CD4-positive, alpha-beta T cell (primary cell): ENCODE measurements at places on chromosomes 2 and 18.

DNA sequence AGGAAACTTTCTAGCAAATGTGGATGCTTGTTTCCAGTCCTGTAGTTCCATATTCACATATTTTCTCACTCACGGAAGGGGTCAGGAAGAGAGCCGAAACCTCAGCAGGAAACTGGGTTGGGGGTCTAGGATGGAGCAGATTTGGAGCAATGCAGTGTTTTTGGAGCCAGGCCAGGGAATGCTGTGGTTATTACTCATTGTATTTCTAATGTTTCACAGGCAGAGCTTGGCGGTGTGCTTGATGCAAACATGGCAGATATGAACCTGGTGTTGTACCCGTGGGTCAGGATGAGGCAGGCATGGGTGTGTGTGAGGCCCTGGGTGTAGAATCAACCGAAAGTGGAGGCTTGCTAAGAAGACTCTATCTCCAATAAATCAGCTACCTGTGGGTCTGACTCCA lies 34.6 kb upstream of the ACKR3 start:
- no peak for DNase-seq

DNA sequence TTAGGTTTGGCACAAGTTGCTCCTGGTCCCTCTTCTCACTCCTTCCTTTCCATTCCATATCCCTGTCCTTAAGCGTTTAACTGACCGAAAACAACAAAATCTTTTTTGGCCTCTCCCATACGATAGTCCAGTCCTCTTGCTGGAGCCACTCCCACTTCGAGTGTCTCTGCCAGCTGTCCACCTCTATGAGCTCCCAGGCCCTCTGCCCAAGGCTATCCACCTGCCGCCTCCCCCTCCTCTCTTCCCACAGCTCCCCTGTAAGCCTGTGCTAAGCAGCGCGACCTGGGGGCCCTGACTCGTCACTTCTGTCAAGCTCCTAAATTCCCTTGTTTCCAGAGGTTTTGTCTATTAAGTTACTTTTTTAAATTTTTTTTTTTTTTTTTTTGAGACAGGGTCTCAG lies 47.0 kb upstream of the FOSL2 start:
- DNase-seq: no peak

- no peak for DNase-seq
These were observed 47.4 kb downstream of the ITGB1BP1 start for GRCh38 chr2:9375857-9376428.

GRCh38 chr2:150167711-150168110 lies 319.8 kb downstream of the RND3 start:
- DNase-seq: no peak

GRCh38 chr2:27088634-27089033 lies 2.1 kb downstream of the KHK start:
- no peak for DNase-seq

DNA sequence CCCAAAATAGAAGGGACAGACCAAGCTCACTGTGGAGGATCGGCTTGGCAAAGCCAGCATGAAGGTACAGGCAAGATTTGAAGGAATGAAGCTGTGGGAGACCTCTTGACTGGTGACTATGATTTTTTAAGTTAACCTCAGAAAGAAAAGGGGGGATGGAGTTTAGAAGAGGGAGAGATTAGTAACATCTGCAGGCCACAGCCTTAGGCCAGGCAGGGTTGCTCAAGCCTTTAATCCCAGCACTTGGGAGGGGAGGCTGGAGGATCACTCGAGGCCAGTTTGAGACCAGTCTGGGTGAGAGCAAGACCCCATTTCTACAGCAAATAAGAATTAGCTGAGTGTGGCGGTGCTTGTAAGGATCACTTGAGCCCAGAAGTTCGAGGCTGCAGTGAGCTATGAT lies 46.6 kb downstream of the ZNF532 start:
- DNase-seq: no peak

DNA sequence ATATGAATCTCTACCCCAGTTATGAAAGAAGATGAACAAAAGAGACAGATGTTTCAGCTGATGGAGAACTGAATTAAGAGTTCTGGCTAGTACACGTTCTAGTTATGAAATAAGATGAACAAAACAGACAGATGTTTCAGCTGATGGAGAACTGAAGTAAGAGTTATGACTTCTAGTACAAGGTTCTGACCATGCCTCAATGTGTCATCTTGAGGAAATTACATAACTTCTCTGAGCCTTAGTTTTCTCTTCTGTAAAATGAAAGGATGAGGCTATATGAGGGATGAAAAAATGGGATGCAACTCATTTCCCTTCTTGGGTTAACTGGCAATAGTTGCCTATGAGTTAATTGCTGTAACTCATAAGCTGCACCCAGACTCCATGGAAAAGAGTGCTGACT lies 92.9 kb upstream of the WDR75 start:
- no peak for DNase-seq

- DNase-seq: no peak
These were observed 231.9 kb upstream of the MGAT5 start for GRCh38 chr2:134021830-134022524.

DNA sequence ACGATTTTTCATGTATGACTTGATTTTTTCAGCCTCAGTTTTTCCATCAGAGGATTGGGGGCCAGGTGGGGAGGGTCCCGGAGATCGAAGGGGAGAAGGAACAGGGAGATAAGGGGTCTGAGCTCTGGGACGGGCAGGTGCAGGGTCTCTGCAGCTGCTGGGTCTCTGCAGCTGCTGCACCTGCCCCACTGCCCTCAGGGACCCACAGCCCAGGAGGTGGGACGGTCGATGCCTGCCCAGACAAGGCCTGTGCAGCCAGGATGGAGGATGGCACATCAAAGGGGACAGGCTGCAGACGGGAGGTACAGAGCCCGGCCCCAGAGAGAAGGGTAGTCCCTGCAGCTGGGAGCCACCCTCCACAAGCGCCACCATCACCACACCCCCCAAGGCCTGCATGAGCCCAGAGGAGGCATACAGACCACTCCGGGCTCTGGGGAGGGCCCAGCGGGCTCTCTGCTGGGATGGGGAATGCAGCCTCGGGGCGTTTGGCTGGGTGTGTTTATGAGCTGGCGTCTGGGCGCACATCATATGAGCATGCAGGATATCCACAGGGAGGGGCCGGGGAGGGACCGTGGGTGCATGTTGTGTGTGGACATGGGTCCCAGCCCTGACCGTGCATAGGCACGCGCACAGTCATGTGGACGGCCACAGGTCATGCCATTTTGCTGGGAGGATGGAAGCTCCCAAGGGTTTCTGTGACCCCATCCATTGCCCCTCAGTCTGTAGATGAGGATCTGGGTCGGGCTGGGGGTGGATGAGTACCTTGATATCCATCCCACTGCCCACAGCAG lies 34.9 kb upstream of the GPC1 start:
- no peak for DNase-seq
